Type B pancreatic cell (in vitro differentiated cells): ENCODE measurements at places on chromosomes 7 and 10.

DNA sequence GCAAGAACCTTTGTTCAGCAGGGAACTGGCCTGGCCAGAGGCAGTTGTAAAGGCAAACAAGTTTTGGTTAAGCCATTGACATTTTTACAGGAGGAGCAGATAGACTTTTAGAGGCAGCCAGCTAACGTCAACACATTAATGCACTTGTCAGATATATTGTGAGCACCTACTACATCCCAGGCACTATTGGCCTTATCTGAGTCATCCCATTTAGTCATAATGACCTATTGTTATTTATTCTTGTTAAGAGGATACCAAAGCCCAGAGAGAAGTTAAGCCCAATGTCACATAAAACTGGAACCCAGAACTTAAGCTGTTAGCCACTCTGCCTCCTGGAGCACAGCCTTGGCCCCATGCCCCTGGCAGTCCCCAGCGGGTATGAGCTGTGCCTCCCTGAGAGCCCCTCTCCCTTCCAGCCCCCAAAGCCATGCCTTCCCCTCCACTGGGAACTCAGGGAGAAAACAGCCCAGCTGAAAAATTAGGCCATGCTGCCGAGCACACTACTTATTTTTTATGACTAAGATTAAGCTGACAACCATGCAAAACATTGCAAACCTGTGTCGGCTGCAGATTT lies 32.7 kb upstream of the TRIM8 start:
- DNase-seq = no peak

GRCh38 chr10:116257785-116258184 lies 15.2 kb downstream of the GFRA1 start:
- DNase-seq = no peak

DNA sequence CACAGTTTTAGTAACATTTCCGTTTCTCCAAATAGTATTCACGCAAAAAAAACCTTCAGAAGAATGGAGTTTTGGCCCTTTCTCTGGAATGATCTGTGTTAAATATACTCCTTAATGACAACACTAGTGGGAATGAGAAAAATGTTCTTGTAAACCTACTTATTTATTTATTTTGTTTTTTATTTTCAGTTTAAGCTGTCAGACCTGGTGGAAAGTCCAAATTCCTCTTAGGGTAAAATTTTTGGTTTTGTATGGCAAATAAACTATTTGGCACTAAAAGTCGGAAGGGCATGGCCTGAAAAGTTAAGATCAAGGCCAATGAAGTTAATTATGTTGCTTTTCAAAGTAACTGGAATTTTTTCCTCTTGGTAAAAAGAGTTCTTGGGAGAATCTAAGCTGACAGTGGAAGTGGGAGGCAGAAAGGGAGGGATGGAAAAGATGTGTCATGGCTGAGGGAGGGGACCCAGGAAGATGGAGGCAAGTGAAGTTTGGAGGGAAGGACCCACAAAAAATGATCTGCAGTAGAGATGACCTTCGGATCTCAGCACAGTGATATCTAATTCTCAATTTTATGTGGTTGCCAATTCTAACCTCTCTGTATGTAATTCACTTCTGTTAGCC lies 33.5 kb upstream of the VPS41 start:
- no peak for DNase-seq

DNA sequence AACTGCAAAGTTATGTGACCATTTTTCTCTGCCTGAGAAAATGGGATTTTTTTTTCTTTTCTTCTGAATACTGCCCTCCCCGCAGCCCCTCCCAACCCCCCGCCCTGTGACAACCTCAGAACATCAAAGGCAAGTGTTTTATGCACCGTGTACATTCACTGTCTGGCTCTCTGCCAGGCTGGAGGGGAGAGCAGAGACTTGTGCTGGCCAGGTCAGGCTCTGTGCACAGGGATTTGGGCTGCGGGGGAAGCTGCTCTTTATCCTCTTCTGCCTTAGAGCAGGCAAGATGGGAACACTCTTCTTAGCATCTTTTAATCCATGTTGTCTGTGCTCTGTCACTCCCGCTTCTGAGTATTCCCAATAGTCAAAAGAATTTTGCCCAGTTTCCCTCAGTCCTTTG lies 195.1 kb downstream of the CCSER2 start:
- DNase-seq = no peak

DNA sequence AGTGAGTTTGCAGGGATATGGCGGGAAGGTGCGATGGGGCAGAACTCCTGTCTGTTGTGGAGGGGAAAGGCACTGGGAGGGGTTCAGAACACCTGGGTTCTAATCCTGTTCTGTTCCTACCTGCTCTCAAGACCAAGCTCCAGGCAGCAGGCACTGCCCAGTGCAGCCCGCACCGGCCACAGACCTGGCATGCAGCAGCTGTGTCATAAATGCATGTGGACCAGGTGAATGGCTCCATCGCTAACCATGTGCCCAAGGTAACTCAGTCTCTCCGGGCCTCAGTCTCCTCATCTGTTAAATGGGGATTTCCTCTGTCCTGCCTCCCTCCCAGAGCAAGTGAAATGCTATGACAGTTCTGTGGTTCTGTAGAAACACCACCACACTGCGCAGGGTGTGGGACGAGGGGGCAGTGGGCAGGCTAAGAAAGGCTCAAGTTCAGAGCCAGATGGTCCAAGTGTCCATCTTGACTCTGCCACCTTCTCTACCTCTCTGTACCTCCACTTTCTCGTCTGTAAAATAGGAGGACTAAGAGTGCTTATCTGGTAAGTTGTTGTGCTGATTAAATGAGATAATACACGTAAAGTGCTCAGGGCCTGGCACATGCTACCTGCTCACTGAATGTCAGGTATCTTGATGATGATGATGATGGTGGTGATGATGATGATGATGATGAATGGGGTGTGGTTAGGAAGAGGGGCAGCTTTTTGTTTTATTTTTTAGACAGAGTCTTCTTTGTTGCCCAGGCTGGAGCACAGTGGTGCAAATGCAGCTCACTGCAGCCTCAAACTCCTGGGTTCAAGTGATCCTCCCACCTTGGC lies 22.9 kb downstream of the ATP6V1F start:
- no peak for DNase-seq

- DNase-seq = no peak
These were observed 34.8 kb downstream of the VKORC1L1 start for GRCh38 chr7:65907501-65908198.

GRCh38 chr10:14598809-14599764 lies 175.6 kb downstream of the FAM107B start:
- no peak for DNase-seq

DNA sequence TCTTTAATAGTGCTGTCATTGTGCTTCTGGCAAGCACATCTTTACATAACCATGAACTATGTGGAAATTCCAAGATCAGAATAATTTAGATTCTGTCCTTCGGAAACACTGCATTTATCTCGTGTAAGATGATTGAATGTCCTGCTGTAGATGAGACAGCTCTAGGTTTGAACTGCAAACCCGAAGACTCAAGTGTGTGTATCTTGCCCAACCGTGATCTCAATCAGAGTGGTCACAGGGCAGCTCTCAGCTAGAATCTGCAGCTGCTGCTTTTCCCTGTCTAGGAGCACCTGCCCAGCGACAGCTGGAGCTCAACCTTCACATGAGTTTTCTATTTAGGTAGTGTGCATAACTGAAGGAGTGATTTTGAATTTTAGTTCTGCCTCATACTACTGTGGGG lies 17.5 kb upstream of the KIF20B start:
- DNase-seq = no peak

- DNase-seq = no peak
These were observed 937.1 kb downstream of the CNTNAP2 start for GRCh38 chr7:147053746-147054145.

DNA sequence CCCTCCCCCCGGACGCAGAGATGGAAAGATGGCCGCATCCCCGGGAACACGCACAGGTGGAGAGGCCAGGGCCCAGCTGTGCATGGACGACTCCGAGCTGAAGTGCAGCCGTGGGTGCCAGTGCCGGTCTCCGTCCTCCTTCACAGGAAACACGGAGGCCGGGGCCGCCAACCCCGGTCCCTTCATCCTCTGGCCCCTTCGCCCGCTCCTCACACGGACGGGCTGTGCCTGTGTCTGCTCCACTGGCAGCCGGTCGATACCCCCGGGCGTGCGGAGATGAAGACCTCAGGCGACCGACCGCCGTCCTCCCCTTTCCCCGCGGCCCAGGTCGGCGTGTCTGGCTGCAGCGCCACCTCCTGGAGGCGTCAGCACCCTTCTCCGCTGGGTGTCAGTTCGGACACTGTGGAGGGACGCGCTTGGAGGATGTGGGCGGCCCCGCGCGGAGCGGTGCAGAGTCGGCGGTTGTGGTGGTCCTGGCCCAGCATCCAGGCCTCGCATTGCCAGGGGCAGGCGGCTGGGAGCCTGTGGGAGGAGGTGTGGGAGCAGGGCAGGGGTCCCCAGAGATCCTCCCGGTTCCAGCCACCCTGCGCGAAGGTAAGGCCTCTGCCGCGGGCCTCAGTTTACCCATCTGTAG lies 9.9 kb downstream of the ZNF511 start:
- DNase-seq = no peak

DNA sequence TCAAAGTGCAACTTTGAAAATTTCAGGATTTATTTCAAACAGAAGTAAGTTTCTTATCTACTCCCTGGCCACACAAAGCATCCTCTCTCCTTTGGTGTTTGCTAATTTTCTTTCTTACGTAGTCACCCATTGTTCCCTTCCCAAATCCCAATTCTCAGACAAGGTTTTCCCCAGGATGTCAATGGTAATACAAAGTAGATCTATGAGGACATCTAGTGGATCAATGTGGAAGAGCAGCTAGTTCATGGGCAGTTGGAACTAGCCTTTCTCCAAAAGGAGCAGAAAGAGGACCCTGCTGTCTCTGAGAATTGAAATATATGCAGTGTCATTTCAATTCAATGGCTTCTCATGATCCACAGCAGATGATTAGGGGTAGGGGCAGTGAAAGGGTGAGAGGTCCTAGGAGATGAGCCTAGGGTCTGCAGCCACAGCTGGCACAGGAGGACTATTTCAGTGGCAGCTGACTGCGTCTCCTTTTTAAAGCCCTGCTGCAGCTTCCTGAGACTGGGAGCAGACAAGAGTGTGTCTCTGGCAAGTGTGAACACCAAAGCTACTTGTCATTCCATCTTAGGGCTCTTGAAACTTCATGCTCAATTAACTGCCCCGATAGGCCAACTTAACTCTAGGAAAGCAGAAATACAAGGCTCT lies 632.6 kb downstream of the KCNMA1 start:
- no peak for DNase-seq

- DNase-seq = no peak
These were observed 28.7 kb upstream of the PDCD4 start for GRCh38 chr10:110843031-110843430.

- no peak for DNase-seq
These were observed 30.0 kb downstream of the ABLIM1 start for GRCh38 chr10:114628106-114628505.

DNA sequence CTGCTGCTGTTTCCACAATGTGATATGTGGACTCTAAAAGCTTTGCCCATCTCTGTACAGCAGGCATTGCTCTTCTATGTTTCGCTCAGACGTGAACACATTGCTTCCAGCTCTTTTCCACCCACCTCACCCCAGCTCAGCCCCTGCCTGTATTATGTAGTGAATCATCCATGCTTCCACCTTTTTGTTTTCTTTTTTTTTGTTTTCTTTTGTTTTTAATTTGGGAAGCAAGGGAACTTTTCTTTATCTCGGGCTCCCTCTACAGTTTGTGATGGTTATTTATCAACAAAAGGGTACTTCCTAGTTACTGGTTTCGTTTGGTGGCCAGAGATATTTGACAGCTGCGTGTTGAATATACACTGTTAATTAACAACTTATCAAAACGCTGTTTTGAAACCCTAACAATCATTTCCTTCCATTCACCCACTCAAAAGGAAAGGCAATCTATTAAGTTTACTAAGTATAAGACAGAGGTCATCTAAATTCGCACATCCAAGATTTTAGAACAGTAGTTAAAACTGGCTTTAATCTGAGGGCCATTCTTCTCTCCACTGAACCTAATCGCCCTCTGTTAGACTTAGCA lies 127.9 kb upstream of the STK17A start:
- DNase-seq = no peak

- DNase-seq = no peak
These were observed 12.6 kb upstream of the TBRG4 start for GRCh38 chr7:45123913-45124710.

DNA sequence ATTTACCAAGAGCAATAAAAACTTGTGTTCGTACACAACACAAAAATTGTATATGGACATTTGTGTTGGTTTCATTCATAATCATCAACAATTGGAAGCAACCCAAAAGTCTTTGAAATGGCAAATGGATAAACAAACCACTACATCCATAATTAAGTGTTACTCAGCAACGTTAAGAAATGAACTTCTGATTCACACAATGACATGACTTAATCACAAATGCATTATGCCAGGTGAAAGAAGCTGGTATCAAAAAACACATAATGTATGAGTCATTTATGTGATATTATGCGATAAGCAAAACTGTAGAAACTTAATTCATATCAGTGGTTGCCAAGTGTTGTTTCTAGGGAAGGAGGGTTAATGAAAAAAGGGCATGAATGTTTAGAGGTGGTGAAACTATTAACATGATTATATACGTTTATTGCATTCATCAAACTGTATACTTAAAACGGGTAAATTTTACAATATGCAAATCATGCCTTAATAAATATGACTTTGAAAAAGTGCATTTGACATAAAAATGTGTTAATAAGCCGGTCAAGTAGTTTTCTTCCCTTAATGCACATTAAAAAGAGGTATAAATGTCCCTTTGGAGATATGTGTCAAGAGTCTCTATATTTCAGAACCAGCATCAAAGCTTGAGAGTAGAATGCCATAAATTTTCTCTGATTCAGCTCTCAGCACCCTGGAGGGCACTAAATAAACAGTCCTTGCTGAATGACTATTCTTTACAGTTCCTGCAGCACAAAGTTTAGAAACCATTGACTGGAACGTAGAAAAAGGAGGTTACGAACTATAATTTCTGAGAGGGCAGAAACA lies 84.8 kb upstream of the GRM3 start:
- no peak for DNase-seq

DNA sequence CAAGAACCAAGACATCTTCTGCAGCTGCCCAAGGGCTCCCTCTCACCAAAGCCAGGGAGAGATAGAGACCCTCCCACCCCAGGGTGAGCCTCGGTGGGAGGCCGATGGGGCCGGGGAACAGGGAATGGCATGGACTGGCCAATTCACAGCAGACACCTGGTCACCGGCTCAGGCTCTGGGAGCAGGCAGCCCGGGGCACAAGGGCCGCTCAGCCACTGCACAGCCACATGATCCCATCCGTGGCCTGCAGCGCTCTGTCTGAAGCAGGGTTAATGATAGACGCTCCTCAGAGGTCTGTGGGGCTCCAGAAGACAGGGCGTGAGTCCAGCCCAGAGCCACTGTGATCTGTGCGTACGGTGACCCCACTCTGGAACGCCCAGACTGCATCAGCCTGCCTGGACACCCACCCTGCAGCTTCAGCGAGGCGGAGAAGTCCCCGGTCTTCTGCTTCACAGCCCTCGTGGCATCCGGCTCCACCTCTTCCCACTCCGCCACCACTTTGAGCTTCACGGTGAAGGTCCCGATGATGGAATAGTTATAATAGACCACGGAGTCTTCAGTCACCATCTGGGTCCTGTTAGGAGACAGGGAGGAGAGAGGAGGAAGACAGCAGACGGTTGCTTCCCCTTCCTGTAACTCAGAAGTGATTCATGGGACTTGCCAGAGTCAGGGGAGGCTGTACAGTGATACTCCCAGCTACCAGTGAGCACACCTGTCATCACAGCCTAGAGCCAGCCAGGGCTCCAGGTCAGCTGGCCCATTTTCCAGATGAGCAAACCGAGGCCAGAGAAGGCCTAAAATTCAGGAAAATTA lies 14.0 kb downstream of the TMEM130 start:
- no peak for DNase-seq

GRCh38 chr7:1473864-1474512 lies 14.7 kb upstream of the MICALL2 start:
- peak; percentile 93 for DNase-seq

GRCh38 chr7:100865938-100866728 lies 1.1 kb upstream of the TRIP6 start:
- DNase-seq = no peak

- no peak for DNase-seq
These were observed 121.8 kb upstream of the AFAP1L2 start for GRCh38 chr10:114526126-114526503.
